ENCODE measurements at places on chromosomes 2 and 18.

- DNase-seq, result no peak
These were observed 3.1 kb upstream of the KCNJ13 start for GRCh38 chr2:232779465-232779864.

DNA sequence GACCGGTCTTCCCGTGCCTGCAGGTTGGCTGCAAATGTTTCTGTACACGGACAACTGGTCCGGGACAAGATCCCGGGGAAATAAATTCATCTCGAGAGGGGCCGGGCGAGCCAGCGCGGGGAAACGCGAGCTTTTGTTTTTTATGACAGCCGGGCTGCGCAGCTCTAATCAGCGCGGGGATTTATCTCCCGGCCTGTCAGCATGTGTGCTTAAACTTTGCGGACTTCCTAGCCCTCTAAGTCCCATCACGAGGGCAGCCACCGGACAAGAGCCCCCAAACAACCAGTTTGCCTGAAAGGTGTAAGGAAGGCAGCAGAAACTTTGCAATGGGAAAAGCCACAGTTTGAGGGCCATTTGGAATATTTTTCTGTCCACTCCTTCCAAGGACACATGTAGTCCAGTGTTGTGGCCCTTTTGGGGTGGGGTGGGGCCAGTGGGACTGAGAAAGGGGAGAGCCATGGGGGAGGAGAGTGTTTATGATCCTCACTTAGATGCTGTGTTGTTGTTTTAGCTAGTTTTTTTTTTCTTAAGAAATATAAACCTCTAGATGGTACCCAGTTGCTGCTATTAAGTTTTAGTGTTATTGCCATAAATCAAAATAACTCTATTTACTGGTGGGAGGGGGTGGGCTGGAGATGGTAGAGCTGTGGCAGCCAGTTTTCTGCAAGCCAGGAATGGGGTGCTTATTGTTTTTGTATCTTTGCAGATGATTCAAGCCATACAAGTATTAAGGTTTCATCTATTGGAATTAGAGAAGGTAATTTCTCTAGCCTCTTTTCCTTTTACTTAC lies 6.0 kb downstream of the MEIS1 start:
- DNase-seq, result no peak

DNA sequence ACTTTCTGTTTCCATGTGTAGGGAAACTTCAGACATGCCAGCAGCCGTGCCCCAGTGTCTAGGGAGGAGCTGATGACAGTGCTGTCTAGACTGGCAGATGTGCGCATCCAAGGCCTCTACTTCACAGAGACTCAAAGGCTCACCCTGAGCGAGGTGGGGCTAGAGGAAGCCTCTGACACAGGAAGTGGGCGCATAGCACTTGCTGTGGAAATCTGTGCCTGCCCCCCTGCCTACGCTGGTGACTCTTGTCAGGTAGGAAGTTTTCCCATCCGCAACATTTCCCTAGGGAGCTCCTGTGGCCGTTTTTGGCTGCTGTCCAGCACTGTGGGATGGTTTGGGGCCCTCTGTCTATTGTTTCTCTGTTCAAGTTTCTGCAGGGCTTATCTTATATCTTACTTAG lies 143.1 kb upstream of the TTC39C start:
- DNase-seq, result no peak

GRCh38 chr2:204264085-204264553 lies 281.2 kb upstream of the PARD3B start:
- no peak for DNase-seq

DNA sequence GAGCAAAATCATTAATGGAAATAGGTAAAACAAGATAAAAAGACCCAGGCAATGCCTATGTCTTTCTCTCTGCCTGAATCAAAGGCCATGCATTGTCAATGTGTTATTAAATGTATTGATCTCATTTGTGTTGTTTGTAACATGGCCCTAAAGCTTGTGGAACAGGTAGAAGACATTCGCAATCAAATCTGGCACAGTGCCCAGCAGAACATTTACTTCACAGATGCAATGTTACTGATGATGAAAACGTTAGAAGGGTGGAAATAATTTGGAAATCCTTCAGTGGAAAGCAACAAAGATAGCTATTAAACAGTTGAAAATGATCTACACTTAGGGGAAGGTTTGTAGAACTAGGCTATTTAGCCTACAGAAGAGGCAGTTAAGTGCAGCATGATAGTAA lies 368.2 kb downstream of the EPHA4 start:
- DNase-seq, result no peak

GRCh38 chr2:26636935-26637334 lies 4.2 kb downstream of the CIB4 start:
- no peak for DNase-seq

DNA sequence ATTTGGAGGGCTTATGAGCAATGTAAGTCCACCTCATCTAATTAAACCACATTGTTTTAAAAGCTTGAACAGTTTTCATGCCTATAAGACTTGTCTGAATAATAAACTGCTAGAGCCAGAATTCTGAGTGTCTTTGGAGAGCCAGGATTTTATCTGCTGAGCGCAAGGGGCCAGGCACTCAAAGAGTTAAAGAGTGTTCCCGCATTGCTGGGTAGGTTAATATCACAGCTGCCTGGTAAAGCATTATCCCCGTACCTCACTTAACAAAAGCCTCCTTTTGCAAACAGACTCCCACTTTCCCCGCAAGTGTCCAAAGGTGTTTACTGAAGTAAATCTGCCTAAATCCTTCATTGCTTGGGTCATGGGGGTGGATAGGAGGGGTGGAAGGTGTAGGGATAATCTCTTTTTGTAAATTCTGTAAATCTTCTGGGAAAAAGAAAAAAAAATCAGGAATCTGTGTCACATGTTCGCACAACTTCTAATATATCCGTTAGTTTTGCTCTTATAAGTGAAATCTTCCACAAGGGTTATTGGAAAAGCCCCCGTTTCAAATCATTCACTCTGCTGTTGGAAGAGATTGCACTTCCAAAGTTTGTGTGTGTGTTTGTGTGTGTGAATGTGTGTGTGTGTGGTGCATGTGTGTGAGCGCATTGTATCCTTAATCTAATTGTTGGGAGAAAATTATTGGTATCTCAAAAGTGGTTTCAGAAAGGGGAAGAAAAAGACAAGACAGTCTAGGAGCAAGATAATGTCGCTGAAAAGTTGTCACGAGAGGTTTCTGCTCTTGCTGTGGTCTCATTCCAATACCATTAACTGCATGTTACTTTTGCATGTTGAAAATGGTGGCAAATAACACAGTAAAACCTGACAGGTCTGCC lies 10.7 kb downstream of the ZEB2 start:
- DNase-seq, result no peak

DNA sequence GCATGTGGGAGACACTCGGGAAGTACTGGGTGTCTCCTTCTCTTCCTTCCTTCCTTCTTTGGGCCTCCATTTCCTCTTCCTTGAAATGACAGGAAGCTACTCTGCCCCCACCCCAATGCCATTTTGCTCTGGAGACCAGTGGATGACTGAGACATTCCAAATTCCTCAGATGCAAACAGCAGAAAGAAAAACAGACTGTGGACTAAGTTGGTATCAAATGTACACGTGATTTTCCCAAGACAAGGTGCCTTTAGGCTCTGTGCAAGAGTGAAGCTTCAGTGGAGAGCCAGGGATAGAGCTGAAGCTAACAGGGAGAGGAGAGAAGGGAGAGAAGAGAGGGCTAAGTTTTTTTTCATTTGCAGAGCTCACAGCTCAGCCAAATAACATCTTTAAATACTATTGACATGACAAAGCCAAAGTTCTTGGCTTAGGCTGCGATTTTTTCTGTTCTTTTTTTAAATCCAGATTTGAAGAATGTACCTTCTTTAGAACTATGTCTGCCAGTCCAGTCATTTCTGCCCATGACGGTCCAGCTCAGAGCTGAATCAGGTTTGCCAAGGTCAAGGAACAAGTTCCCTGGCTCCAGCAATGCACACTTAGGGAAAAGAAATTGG lies 84.5 kb upstream of the LCLAT1 start:
- DNase-seq, result no peak

- DNase-seq, result no peak
These were observed 227.6 kb upstream of the HNRNPA3 start for GRCh38 chr2:176984987-176985386.

DNA sequence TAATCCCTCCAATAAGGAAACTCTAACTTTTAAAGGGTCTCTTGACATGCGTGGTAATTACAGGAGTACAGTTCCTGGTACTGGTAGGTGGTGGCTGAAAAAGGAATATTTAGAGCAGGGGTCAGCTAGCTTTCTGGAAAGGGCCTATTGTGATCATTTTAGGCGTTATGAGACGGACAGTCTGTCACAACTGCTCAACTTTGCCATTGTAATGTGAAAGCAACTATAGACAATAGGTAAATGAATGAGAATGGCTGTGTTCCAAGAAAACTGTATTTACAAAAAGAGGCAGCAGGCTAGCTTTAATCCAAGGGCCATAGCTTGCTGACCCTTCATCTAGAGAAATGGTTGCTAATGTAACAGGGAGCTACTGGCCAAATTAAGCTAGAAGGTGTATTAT lies 177.7 kb upstream of the LRRTM1 start:
- no peak for DNase-seq

GRCh38 chr2:108633409-108633808 lies 85.9 kb upstream of the RANBP2 start:
- DNase-seq, result no peak

DNA sequence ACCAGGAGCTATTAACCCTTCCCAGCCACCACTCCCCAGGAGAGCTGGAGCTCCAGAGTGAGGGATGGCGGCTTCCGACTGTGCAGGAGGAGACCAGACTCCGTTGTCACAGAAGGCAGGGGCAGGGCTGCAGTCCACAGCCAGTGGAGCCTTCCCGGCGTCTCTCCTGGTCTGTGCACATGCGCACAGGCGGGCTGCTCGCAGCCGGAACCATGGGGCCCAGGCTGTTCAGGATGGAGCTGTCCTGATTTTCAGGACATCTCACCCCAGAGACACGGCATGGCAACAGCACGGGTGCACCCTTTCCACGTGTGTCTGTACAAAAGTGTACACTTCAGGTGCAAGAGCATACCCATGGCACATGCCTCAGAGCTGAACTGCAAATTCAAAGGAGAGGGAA lies 28.9 kb downstream of the EIPR1 start:
- DNase-seq, result no peak

DNA sequence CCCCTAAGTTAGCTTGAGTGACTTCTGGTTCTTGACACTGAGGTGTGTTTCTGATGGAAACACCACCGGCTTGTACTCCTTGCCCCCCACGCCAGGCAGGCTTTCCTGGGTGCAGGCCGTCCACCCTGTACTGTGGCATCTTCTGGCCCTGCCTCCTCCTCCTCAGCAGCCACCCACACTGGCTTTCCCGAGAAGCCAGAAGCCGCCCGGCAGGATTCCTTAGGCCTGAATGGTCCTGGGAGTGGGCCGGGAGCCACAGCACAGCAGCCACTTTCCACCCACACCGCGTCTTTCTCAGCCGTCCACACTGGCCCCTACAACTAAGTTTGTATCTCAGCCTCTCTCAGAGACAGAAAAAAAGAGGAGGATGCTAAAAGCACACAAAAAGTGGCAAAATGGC lies 2.1 kb upstream of the HSBP1L1 start:
- DNase-seq, result no peak

GRCh38 chr2:11103984-11104793 lies 51.1 kb upstream of the SLC66A3 start:
- no peak for DNase-seq

DNA sequence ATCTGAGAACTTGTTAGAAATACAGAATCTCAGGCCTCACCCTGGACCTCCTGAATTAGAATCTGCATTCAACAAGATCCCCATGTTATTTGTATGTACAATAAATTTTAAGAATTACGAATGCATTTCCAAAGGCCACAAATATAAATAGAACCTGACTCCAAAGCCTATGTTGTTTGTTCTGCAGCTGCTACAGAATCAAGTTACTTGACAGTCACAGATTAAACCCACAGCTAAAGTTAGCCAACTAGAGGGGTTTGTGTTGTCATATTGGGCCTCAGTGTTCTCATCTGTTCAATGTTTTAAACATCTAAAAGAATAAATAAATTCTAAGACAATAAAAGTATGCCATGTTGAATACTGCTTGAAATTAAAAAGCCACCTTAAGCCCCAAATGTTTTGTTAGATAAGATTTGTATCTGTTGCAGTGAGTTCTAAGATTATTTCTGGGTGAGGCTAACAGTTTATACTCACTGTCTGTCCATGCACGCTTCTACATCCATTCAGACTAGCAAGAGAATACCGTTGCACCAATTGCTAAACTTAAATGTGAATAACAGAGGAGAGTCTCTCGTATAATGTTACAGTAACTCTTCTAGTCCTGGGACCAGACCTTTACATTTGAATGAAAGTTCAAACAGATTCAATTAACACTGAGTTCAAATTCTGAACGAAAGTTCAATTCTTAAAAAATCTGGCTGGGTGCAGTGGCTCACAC lies 200.4 kb downstream of the MEMO1 start:
- DNase-seq, result no peak

- DNase-seq, result no peak
These were observed 144.9 kb downstream of the AGAP1 start for GRCh38 chr2:235638541-235639427.

DNA sequence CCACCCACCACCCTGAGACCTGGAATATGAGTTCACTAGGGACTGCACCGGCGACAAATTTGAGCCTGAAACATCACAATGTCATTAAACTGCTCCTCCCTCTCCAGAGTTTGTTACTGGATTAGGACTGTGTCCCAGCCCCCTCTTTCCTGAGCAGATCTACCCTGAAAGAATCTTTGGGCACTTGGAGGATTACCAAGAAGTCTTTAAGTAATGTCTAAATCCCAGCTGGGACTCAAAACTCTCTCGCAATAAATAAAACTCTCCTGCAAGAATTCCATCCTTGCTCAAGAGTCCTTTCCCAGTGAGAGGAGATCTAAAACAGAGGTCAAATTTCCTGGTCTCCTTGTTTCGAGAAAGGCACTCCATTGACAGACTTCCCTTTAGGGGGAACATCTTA lies 20.9 kb downstream of the GKN2 start:
- DNase-seq, result no peak

GRCh38 chr2:3670941-3671340 lies 12.9 kb downstream of the ALLC start:
- DNase-seq, result no peak

- DNase-seq, result no peak
These were observed 214.1 kb downstream of the RDH14 start for GRCh38 chr2:18346344-18346743.

DNA sequence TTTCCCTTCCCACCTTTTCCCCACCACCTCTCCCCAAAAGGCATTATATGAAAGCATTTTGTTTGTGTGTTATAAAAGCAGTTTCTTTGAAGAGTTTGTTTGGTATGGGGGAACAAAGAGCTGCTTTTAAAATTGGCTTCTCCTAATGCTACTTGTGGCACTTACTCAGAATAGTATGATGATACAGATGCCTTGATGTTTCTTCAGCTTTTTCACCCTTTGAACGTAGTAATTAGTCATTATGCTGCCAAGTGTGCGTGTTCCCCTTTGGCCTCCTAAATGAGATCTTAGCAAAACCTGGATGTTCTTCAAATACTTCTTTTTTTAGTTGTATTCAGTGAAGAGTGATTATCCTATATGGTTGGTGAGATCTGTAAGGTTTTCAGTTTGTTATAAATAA lies 183.4 kb downstream of the PTGR3 start:
- no peak for DNase-seq

DNA sequence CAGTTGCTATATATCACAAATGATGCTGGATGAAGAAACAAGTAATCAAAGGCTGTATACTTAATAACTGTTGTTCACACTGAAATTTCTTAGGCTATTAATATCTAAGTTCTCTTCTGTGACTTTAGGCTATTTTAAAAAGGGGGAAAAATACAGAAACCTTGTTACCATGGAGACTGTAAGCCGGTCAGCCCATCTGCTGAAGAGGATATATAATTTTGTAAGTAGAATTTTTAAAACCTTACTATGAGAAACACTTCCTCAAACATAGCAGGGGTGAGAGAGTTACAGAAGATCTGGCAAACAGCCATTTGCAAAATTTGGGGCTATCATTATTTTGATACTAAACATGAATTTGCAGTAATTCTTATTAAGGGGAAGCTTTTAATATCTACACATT lies 27.8 kb downstream of the CACNB4 start:
- DNase-seq, result no peak

GRCh38 chr2:205566606-205567168 lies 115.6 kb upstream of the NRP2 start:
- no peak for DNase-seq

Data from H54 (cell line).